ENCODE measurements at places on chromosomes 12 and 14. TPM values are rescaled to one million over a fixed set of nuclear protein-coding genes. Genes with fewer than 3 reads are reported as not detected.

Gene PZP
- not detected for total RNA-seq

Gene WSCD2
- total RNA-seq, result not detected

- DNase-seq, result peak; percentile 94
- H3K4me1 ChIP-seq, result peaks cover 17% of the 10 kb centered on the region
- peak overlapping the region; percentile 99 for H3K27ac ChIP-seq
- H3K36me3 ChIP-seq, result peaks cover 25% of the 10 kb centered on the region
- no peaks in the 10 kb centered on the region for H3K27me3 ChIP-seq
- H3K4me3 ChIP-seq, result peak overlapping the region; percentile 90
Observed at GRCh38 chr12:64452559-64453329, 824 bp downstream of the TBK1 start.

DNA sequence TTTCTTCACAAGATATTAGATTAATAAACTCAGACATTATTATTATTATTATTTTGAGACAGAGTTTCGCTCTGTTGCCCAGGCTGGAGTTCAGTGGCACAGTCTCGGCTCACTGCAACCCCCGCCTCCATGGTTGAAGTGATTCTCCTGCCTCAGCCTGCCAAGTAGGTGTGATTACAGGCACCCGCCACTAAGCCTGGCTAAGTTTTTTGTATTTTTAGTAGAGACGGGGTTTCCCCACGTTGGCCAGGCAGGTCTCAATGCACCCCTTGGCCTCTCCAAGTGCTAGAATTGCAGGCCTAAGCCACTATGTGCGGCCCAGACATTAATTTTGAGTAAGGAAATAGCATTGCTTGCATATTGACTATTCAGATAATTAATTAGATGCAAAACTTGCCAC lies 554.9 kb upstream of the LRFN5 start:
- no peaks in the 10 kb centered on the region for H3K4me1 ChIP-seq
- DNase-seq, result no peak
- H3K4me3 ChIP-seq, result no peak overlapping the region
- H3K27me3 ChIP-seq, result no peaks in the 10 kb centered on the region
- H3K27ac ChIP-seq, result no peak overlapping the region
- no peaks in the 10 kb centered on the region for H3K36me3 ChIP-seq

DNA sequence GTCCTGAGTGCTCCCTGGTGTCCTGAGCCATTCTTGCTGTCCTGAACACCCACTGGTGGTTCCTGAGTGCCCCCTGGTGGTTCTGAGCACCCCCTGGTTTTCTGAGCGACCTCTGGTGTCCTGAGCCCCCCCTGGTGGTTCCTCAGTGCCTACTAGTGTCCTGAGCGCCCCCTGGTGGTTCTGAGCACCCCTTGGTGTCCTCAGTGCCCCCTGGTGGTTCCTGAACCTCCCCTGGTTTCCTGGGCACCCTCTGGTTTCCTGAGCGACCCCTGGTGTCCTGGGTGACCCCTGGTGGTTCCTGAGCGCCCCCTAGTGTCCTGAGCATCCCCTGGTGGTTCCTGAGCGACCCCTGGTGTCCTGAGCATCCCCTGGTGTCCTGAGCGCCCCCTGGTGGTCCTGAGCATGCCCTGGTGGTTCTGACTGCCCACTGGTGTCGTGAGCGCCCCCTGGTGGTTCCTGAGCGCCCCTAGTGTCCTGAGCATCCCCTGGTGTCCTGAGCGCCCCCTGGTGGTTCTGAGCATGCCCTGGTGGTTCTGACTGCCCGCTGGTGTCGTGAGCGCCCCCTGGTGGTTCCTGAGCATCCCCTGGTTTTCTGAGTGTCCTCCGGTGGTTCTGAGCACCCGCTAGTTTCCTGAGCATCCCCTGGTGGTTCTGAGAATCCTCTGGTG lies 473.1 kb downstream of the TMEM121 start:
- no peaks in the 10 kb centered on the region for H3K36me3 ChIP-seq
- no peak overlapping the region for H3K27ac ChIP-seq
- no peak overlapping the region for H3K4me3 ChIP-seq
- DNase-seq, result peak; percentile 58
- H3K4me1 ChIP-seq, result no peaks in the 10 kb centered on the region

DNA sequence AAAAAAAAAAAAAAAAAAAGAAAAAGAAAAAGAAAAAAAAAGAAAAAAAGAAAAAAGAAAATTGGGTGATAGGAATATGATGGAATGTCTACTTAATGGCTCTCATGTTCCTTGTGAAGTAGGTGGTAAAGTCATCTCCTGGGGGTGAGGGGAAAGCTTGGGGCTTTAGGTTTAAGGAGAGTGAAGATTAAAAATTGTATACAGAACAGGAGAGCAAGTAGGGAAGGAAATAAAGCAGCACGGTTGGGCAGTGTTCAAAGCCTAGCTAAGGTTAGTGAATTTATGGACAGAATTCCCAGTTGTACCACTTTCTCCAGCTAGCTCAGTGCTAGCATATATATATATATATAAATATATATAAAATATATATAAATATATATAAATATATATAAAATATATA lies 40.0 kb upstream of the SLC2A13 start:
- no peak overlapping the region for H3K27ac ChIP-seq
- no peak overlapping the region for H3K4me3 ChIP-seq
- peak; percentile 11 for DNase-seq
- H3K36me3 ChIP-seq, result no peaks in the 10 kb centered on the region

- no peaks in the 10 kb centered on the region for H3K27me3 ChIP-seq
- no peak overlapping the region for H3K27ac ChIP-seq
- H3K36me3 ChIP-seq, result no peaks in the 10 kb centered on the region
- no peak for DNase-seq
Observed at GRCh38 chr14:49886523-49886922, 6.4 kb upstream of the ARF6 start.

GRCh38 chr14:91872011-91872501 lies 4.7 kb upstream of the TC2N start:
- no peaks in the 10 kb centered on the region for H3K27me3 ChIP-seq
- DNase-seq, result peak; percentile 22
- H3K4me1 ChIP-seq, result peaks cover 2% of the 10 kb centered on the region

- peak; percentile 97 for DNase-seq
- H3K27me3 ChIP-seq, result no peaks in the 10 kb centered on the region
- no peak overlapping the region for H3K4me3 ChIP-seq
- H3K36me3 ChIP-seq, result no peaks in the 10 kb centered on the region
- peak overlapping the region; percentile 78 for H3K27ac ChIP-seq
- H3K4me1 ChIP-seq, result peaks cover 12% of the 10 kb centered on the region
Observed at GRCh38 chr12:6613776-6614512, 6.8 kb upstream of the CHD4 start.

- H3K27ac ChIP-seq, result no peak within 1 kb of the TSS
- H3K4me1 ChIP-seq, result no peaks in the 10 kb centered on the region
- no peak for DNase-seq
- H3K4me3 ChIP-seq, result no peak within 1 kb of the TSS
- H3K27me3 ChIP-seq, result no peaks in the 10 kb centered on the region
- no peaks in the 10 kb centered on the region for H3K36me3 ChIP-seq
Observed at GRCh38 chr12:2857021-2857431, at the start of gene TEX52. TEX52 (minus strand) TSS chr12:2857039; CDS start chr12:2857026, 13 bp downstream.

Gene NAV3
- total RNA-seq, result 69.9 TPM

Gene TPH2
- total RNA-seq, result not detected

Gene ACOT6
- not detected for total RNA-seq

DNA sequence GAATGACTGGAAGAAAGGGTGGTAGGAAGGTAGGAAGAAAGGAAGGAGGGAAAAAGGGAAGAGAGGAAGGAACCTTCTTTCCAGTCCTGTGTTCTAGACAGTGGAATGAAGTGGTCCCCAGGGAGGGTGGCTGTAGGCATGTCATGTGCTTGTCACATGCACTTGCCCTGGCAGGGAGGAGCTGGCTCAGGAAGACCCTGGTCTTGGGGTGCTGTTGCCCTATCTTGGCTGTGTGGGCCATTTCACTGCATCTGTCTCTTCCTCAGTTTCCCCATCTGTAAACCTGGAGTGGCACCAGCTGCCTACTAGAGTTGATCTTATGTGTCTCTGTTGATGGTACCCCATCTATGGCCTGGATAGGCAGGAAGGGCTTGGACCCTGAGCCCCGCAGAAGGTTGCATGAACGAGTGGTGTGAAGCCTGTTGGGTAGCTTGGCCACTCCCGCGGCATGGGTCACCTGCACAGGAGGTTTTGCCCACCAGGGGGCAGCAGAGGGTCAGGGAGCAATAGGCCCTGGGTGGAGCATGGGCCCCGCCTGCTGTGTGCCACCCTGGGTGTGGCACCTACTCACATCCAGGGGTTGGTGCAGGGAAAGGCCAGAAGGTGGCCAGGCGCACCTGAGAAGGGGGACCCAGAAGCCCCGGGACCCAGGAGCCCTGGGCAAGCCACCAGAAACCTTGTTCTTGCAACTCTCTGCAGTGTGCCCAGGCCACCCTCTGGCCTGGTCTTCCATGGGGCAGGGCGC lies 25.1 kb downstream of the MEG3 start:
- peaks cover 18% of the 10 kb centered on the region for H3K4me1 ChIP-seq
- H3K4me3 ChIP-seq, result no peak overlapping the region
- no peaks in the 10 kb centered on the region for H3K27me3 ChIP-seq
- H3K27ac ChIP-seq, result no peak overlapping the region
- peak; percentile 64 for DNase-seq

GRCh38 chr14:93034671-93034994 lies 81.1 kb downstream of the ITPK1 start:
- no peak overlapping the region for H3K4me3 ChIP-seq
- peaks cover 37% of the 10 kb centered on the region for H3K4me1 ChIP-seq
- DNase-seq, result no peak

DNA sequence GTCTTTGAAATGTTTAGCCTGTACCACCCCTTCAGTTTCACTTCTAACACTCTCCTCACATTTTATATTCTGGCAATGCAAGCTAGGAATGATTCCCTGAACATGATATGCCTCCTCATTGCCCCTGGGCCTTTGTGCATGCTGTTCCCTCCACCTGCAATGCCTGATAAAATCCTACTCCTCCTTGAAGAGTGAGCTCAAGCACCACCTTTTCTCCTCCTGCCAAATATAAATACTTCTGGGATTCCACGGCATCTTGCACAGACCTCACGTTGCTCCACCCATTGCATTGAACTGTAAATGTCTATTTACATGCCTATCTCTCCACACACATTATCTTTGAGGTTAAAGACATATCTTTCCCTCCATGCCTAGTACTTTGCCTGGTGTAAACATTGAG lies 21.1 kb downstream of the NKX2-1 start:
- no peak for DNase-seq
- no peak overlapping the region for H3K4me3 ChIP-seq
- no peaks in the 10 kb centered on the region for H3K36me3 ChIP-seq
- no peak overlapping the region for H3K27ac ChIP-seq

DNA sequence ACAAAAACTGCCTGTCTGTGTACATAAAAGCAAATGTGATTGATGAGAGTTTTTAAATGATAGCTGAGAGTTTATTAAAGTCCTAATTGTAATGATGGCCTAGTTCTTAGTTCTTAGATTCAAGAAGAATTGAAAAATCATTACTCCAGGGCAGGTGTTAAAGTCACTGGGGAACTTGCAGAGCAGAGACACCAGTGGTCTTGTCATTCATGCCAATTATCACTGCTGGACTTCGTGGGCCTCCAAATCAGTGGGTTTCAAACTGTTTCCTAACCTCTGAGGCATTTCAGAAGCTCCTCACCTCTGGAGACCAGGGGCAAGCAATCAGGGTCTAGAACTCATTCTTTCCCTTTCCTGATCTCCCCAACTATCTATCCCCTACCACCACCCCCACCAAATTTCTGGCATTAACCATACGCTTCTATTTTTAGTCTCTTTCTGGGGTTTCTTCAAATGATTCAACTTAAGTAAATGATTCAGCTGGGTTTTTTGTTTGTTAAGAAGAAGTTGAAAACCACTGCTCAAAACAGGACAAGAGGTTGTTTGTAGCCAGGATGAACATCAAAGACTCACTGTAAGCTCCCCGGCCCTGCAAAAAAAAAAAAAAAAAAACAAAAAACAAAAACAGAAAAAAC lies 80.1 kb downstream of the CEP83 start:
- H3K27ac ChIP-seq, result no peak overlapping the region
- no peaks in the 10 kb centered on the region for H3K4me1 ChIP-seq
- no peaks in the 10 kb centered on the region for H3K27me3 ChIP-seq
- peak; percentile 5 for DNase-seq
- H3K4me3 ChIP-seq, result no peak overlapping the region

DNA sequence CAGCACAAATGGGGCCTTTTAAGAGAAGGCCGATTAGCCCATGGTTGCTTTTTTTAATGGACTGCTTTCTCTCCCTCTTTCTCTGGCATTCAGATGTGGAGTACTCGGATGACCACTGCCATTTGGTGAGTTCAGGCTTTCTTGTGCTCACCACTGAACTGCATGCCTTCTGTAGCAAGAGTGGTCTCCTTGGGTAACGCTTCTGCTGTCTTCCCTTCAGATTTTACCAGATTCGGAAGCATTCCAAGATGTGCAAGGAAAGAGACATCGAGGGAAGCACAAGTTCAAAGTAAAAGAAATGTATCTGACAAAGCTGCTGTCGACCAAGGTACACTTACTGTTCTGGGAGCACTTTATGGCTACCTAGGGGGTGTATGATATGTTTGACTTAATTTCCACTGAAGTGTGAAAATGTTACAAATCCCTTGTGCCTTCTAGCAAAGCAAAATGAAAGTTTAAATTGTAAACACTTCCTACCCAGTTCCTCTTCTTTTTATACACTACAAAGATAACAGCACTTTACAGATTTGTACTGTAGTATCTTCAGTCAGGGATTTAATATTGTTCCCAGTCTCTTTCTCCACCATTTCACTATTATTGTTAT lies 148.8 kb downstream of the PLXNC1 start:
- H3K4me1 ChIP-seq, result no peaks in the 10 kb centered on the region
- DNase-seq, result no peak
- H3K27me3 ChIP-seq, result no peaks in the 10 kb centered on the region

DNA sequence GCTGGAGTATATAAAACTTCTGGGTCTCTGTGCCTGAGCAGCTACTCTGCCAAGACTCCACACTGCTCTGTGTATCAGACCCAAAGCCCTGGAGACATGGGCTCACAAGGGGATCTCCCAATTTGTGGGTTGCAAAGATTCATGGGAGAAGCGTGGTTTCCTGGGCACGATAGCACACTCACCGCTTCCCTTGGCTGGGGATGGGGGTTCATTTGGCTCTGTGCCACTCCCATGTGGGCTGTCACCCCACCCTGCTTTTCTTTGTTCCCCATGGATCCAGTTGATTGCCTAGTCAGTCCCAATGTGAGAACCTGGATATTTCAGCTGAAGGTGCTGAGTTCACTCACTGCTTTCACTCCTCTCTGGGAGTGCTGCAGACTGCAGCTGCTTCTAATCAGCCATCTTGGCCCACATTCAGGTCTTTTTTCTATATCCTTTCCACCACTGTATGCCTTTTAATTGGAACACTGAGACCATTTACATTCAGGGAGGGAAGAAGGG lies 40.0 kb upstream of the PCNX4 start:
- H3K4me1 ChIP-seq, result no peaks in the 10 kb centered on the region
- H3K4me3 ChIP-seq, result no peak overlapping the region
- no peaks in the 10 kb centered on the region for H3K27me3 ChIP-seq
- H3K27ac ChIP-seq, result no peak overlapping the region
- peak; percentile 54 for DNase-seq

Gene ADAM21
- total RNA-seq, result 0.97 TPM

DNA sequence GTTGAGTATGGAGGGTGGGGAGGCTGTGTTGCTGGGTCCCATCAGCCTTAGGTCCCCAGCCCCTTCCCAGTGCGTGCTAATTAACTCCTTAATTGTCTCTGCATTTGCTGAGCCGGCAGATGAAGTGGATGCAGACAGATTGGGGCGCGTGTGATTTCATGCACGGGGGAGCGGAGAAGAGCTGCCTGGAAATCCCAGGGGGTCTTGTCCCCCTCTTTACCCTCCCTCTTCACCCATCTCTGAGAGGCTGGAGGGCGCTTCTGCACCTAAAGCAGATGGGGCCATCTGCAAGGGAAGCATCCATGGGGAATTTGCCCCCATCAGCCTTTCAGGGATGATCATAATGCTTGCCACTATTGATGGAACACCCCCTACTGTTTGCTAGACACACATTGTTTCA lies 4.4 kb upstream of the ASIC1 start:
- no peak for DNase-seq
- H3K4me3 ChIP-seq, result no peak overlapping the region
- H3K36me3 ChIP-seq, result no peaks in the 10 kb centered on the region
- no peaks in the 10 kb centered on the region for H3K4me1 ChIP-seq
- H3K27ac ChIP-seq, result no peak overlapping the region

Gene TCL1B
- not detected for total RNA-seq
